ENCODE measurements at places on chromosomes 11 and 22.

GRCh38 chr11:94880216-94880615, 93.1 kb downstream of the CWC15 start:
- no peak for DNase-seq

- DNase-seq, result no peak
Measured at GRCh38 chr22:48082284-48082683, 1319.8 kb downstream of the TBC1D22A start.

- no peak for DNase-seq
Measured at GRCh38 chr22:19984201-19984753, 32.3 kb downstream of the ARVCF start.

- DNase-seq, result no peak
Measured at GRCh38 chr22:45553351-45554039, 50.8 kb downstream of the FBLN1 start.

DNA sequence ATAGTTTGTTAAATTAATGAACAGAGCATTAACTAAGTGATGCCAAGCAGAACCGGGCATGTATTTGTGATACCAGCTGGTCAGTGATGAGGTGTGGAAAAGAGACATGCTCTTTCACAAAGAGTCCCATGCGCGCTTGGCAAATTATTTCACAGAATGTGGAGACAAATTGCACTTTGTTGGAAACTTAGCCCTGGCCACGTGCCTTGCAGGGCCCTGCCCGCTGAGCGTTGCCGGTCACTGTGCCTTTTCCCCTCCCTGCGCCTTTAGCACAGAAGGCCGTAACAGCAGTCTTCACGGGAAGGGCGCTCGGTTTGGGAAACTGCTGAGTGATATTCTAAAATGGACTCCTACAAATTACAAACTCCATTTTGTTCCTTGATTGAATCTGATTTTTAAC, 235.9 kb downstream of the TBC1D22A start:
- DNase-seq, result no peak

DNA sequence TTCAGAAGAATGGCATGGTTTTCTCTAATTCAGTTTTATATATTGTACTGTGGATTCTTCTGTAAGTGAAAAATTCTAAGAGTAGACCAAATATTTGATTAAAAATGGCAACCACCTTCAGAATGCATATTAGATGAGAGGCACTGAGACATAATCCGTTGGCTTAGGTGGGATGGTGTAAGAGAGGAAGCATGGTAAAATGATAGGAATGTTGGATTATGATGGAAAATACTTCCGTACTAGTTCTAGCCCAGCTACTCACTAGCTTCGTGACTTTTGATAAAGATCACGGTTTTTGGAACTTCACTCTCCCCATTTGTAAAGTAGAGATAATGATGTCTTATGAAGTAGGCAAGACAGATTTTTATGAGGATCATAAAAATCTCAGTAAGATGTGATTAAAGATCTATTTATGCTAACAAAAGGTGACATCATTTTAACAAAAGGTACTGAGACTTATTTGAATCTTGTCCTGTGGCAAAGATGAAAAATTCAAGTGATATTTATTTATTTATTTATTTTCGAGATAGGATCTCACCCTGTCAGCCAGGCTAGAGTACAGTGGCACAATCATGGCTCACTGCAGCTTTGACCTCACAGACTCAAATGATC, 37.5 kb downstream of the UVRAG start:
- no peak for DNase-seq

DNA sequence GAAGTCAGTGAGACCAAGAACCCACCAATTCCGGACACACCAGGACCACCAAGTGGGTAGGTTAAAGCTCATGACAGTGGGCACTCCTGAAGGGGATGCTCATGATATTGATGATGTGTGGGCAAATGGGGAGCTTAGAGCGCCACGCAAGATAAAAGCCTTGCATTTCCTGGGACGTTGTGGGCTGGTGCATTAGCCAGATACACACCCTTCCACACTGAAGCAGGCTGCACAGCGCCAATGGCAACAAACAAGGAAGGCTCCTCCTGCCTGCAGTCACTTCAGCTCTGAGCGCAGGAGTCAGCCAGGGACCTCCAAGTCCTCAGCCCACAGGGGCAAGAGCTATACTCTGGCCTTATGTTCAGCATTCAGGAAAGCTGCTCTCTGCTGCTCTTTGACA, 20.6 kb downstream of the TMEM218 start:
- DNase-seq, result no peak

- no peak for DNase-seq
Measured at GRCh38 chr11:79686703-79687419, 246.0 kb upstream of the TENM4 start.

DNA sequence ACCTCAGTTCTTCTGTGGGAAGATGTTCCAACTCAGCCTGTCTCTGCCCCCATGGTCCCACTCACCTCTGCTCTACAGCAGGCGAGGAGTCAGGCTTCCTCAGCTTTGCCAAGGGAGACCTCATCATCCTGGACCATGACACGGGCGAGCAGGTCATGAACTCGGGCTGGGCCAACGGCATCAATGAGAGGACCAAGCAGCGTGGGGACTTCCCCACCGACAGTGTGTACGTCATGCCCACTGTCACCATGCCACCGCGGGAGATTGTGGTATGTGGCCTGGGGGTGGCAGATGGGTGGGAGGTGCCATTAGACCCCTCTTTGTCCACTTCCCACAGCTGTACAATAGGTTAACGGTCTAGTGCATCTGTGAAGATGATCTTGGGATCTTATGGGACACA, 73.3 kb downstream of the MYO7A start:
- no peak for DNase-seq
